ENCODE measurements at places on chromosomes 2 and 18.
A peak's percentile ranks its signal among the peaks of the same experiment; 100 is the strongest.

DNA sequence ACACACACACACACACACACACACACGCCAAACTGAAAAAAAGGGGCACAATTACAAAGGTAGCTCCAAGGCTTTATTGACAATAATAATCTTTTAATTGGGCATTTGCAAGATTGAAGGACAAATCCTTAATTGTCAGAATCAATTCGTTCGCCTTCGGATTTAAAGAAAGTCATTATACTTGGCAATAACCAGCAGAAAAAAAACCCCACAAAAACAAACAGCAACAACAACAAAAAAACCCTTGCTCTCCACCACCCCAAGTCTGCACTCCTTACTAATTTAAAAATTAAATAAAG lies 1.8 kb upstream of the HOXD8 start:
- DNase-seq = no peak

- DNase-seq = no peak
Observed at GRCh38 chr18:39870591-39870990, 2084.4 kb upstream of the PIK3C3 start.

GRCh38 chr18:8046441-8046840 lies 479.3 kb downstream of the PTPRM start:
- DNase-seq = no peak

GRCh38 chr18:76371301-76372203 lies 123.5 kb downstream of the ZNF516 start:
- DNase-seq = no peak

- peak; percentile 43 for DNase-seq
Observed at GRCh38 chr2:219441451-219442255, 7.0 kb downstream of the SPEG start.

DNA sequence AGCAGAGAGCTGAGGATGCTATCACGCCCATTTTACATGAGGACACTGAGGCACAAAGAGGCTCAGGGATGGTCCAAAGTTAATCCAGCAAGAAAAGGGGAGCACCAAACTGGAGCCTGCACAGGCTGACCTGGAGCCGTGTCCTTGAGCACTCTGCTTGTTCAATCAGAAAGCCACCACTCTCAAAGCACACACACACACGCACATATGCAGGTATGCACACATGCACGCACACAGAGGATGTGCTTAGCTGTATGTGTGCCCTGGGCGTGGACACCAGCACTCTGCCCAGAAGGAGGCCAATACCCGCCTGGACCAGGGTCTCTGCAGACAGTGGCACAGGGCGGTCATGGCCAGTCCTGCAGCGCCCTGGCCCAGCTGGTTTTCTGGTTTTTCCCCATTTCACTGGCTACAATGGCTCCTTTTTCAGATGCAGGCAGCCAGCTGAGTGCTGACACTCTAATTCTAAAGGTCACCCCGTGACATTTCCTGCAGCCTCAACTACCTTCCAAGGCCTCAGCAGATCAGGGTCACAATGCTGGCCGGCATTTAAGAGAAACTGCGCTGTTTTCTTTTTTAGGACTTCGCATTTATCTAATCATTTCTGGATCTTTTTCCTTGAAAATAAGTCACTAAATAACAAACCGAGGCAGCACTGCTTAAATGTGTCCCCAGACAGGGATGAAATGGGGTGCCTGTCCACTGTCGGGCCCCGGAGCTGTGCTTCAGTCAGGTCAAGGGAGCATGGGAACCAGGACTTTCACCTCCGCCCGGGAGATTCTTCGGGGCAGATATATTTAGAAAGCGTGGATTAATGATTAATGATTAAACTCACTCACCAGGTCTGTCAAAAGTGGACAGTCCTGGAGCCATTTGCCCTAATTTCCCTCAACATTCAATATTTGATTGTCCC lies 104.5 kb downstream of the HDAC4 start:
- no peak for DNase-seq

- DNase-seq = no peak
Observed at GRCh38 chr18:65415098-65415497, 335.7 kb upstream of the CDH7 start.

DNA sequence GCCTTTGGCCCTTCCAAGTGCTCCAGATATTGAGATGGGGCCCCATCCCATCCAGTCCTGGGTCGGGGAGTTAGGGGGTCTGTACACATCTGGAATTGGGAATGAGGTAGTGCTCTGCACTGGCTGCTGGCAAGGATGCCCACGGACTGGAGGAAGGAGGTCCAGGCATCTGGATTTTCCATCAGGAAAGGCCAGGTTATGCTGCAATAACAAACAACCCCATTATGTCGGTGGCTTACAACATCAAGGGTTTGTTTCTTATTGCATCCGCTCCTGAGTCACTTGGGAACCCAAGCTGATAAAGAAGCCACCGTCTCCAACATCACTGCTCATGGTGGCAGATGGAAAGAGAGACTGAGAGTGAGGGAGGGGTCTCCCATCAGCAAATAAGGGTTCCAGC lies 229.9 kb downstream of the TFCP2L1 start:
- DNase-seq = no peak

GRCh38 chr18:23071285-23071684 lies 64.0 kb upstream of the CABLES1 start:
- DNase-seq = peak; percentile 67

DNA sequence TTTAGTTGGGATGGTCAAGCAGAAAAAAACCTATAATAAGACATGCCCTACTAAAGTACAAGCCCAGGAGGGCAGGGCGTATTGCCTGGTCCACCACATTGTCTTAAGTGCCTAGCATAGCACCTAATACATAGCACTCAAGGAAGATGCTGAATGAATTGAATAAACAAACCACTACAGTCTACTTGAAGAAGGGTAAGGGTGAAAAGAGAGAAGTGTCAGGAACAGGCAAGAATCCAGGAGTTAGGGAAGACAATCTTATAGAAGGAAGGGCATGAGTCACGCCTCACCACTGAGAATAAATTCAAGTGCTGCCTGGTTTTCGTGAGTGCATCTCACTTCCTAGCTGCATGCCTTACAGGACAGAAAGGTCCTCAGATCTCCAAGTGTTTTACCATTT lies 13.9 kb downstream of the SLC19A3 start:
- no peak for DNase-seq

GRCh38 chr18:24878289-24878688 lies 417.9 kb downstream of the HRH4 start:
- DNase-seq = no peak

DNA sequence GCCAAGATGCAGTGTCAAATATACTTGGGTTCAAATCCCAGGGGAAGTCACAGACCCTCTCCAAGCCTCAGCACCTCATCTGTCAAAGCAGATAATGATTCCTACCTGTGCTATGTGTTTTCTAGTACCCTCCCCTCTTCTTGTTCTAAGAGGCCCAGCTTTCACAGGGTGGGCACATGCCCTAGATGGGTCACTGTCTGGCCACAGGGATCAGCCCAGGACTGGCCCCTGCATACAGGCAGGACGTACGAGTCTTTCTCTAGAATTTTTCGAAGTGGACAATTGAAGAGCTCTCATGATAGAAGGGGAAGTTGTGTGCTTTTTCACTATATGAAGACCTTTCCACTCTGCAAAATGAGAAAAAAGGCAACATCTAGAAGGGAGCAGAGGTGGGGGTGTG lies 22.2 kb downstream of the ARL4C start:
- DNase-seq = no peak

GRCh38 chr2:235270291-235270690 lies 223.6 kb upstream of the AGAP1 start:
- DNase-seq = no peak

- DNase-seq = no peak
Observed at GRCh38 chr18:49170925-49171505, 220.2 kb upstream of the SMAD7 start.

DNA sequence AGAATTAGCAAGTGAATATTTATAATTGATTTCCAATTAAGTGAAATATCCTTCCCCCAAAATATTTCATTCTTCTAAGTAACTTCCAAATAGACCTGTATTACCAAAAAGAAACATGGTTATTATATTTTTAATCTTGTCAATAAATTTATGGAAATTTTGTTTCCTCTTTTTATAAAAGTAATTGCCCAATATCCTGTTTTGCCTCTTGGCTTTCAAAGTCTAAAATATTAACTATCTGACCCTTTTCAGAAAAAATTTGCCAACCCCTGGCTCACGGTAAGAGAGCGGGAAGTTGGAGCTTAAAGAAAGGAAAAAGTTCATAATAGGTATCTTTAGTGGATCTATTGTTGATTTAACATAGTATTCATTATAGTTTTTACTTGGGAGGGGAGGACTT lies 20.4 kb upstream of the SANBR start:
- no peak for DNase-seq

GRCh38 chr2:112811841-112812306 lies 24.7 kb downstream of the IL1B start:
- DNase-seq = no peak

GRCh38 chr2:84427235-84428138 lies 31.6 kb downstream of the SUCLG1 start:
- no peak for DNase-seq

- no peak for DNase-seq
Observed at GRCh38 chr18:60893355-60894097, 439.7 kb upstream of the CDH20 start.

DNA sequence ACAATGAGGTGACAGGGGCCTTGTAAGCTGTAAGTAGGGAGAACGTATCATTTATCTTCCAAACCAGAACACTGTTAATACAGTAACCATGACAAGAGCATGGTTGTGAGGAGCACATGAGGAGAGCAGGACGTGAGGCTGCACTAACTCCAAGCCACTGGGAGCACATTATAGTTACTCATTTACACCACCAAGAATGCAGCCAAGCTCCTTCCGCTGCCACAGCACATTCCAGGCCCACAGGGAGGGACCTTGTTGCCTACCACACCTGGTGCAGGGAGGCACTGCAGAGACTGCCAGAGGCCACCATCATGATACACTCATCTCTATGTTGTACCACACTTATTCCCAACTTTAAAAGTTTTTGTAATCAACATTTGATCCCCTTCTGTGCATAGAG lies 13.5 kb upstream of the SFXN5 start:
- DNase-seq = no peak

GRCh38 chr18:48023334-48024008 lies 93.0 kb upstream of the SMAD2 start:
- DNase-seq = no peak

DNA sequence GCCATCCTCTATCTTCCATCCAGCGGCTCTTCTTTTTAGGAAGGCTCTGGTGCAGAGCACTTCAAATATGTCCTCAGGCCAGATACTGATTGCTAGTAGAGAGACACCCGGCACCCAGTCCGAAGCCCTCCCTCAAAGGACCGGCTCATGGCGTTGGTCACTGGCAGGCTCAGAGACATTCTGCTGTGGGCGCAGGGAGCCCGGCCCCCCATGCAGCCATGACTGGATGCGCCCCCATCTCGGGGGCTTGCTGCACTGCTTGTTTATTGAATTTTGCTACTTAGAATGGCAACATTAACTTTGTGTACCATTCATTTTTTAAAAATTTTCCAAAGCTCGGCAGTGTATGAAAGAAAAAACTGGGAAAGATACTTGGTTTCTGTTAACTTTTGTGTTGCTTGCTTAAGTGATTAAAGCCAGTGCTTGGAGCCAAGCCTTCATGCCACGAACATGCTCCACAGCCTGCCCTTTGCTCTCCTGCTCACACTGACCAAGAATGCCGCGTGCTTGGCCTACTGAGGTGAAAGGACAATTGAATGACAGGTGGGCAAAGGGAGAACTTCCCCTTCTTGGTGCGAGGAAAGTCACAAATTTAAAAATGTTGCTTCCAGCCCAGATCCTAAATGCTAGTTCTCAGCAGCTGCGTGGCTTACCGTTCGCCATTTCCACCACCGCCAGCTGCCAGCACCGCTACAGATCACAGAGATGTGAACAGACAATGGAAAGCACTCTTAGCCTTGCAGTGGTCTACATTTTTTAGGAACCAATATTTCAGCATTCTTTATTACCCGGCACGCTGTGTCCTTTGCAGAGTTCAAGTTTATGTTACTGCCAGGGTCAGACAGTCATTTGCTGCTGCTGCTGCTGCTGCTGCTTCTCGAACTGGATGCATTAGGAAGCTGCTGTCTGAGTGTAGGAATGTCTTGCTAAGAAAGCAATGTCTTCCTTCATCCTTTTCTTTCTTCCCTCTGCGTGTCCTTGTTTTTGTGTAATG lies 76.7 kb downstream of the FAM210A start:
- DNase-seq = no peak

GRCh38 chr2:237156857-237157779 lies 71.4 kb downstream of the COPS8 start:
- DNase-seq = no peak

GRCh38 chr2:17426743-17427142 lies 91.5 kb downstream of the RAD51AP2 start:
- no peak for DNase-seq

GRCh38 chr2:38775921-38776225 lies 2.1 kb upstream of the GEMIN6 start:
- no peak for DNase-seq

DNA sequence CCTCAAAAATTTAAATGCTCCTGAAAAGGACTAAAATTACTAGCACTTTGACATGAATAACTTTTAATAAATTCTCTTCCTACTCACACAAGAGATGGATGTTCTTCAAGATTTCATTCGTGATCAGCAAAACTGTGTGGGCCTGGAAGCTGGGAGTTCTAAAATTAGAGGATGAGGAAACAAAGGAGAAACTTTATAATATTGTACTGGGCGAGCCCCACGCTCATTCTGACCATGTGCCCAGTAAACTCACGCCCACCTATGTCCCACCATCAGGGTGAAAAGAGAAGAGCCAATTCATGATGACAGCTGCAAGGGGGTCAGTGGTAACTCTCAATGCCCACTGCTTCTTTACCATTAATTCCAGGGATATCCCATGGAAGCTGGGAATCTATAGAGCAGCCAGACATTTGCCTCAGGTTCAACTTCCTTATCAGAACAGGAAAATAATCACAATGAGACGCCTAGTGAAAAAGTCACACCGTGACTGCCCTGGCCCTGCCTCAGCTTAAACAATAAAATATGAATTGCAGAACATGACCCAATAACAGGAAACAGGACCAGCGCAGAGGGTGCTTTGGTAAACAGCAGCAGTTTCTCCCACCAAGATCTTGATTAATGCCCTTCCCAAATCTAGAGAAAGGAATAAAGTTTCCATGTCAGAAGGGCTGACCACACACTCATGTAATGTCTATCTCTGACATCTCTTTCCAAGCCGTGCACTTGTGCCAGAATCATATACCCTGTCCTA lies 438.6 kb downstream of the TXNL1 start:
- no peak for DNase-seq

DNA sequence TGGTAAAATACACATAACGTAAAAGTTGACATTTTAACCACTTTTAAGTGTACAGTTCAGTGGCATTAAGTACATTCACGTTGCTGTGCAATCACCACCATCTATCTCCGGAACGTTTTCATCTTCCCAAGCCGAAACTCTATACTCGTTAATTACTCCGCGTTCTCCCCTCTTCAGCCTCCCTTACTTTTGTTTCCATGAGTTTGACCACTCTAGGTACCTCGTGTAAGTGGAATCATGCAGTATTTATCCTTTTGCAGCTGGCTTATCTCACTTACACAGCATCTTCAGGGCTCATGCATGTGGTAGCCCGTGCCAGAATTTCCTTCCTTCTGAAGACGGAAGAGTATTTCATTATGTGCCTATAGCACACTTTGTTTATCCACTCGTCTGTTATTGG lies 225.2 kb downstream of the SLC4A3 start:
- DNase-seq = no peak
